Naive thymus-derived CD8-positive, alpha-beta T cell (primary cell): ENCODE measurements at places on chromosomes 6 and 20.

DNA sequence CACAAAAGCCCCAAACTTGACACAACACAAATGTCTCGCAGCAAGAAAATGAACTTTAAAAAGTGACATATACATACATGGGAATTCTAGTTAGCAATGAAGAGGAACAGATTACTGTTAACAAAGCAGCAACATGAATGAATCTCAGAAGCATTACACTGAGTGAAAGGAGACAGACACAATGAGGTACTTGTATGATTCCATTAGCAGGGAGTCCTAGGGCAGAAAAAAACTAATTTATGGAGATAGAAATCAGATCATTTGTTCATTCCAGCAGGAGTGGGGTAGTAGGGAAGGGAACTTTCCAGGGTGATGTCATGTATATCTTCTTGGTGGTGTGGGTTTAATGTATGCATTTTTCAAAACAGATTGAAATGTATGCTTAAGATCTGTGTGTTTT is 524.4 kb downstream of the KIF16B start:
- DNase-seq: no peak

GRCh38 chr20:36254076-36254475 is 17.8 kb downstream of the AAR2 start:
- DNase-seq: no peak

GRCh38 chr6:157456524-157456829 is 75.5 kb downstream of the ZDHHC14 start:
- no peak for DNase-seq

GRCh38 chr6:26267083-26267589 is 97.9 kb upstream of the BTN3A2 start:
- no peak for DNase-seq

DNA sequence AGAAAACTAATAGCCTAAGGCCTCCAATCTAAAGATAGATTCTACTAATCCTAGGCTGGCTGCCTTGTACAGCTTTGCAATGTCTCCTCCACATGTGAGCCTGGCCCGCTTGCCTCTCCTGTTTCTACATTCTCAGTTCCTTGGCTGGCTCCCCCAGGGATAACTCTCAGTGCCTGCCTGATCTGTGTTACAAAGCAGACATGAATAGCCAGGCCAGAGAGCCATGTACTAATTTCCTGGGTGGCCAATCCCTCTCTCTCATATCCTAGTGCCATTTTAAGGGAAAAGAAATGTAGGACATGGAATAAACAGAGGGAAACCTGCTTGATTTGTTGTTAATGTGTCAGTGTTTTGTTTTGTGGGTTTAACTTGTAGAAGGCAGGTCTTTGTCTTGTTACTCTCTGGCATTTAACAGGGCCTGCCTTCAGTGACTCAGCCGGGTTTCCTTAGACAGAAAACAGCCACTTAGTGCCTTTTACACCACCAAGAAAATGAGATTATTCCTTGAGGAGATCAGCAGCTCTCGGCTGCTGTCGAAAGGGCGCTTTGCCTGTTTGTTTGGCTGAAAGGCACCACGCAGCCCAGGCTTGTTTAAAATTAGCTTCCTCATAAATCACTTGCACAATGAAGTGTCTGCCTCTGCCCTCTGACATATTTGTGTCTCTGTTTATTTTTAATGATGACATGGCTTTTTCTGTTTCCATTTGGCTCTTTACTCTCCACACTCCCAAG is 702.7 kb downstream of the MAFB start:
- DNase-seq: no peak

GRCh38 chr6:42791706-42792320 is 10.0 kb downstream of the BICRAL start:
- no peak for DNase-seq

DNA sequence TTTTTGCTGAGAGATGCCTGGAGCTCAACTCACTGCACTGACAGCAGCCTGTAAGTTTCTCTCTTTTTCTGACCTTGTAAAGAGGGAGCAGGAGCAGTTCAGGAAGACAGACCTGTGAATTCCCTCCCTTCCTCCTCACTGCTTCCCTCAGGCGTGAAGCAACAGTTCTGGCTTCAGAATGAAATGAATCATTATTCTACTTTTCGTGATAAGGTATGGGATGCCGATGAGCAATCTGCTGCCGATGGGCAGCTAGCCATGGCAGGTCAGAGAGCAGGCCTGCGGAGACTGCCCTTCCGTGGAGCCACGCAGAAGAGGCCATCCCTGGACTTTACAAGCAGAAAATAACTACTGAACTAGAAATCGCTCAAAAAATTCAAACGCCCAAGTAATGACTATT is 426.5 kb upstream of the RNF217 start:
- no peak for DNase-seq

- no peak for DNase-seq
Observed at GRCh38 chr20:16049529-16050093, 523.6 kb downstream of the KIF16B start.

- no peak for DNase-seq
Observed at GRCh38 chr20:54525916-54526590, 50.7 kb downstream of the DOK5 start.

DNA sequence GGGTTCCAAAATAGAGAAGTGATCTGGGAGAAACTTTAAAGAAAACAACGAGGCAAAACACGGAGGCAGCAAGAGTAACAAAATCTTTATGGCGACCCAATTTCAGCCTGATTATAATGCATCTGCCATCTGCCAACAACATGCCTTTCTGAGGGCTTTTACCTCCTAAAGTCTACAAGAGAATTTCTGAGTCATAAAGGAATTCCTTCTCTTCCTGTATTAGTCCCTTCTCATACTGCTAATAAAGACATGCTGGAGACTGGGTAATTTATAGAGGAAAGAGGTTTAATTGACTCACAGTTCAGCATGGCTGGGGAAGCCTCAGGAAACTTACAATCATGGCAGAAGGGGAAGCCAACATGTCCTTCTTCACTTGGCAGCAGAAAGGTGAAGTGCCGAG is 226.6 kb downstream of the HACE1 start:
- no peak for DNase-seq

DNA sequence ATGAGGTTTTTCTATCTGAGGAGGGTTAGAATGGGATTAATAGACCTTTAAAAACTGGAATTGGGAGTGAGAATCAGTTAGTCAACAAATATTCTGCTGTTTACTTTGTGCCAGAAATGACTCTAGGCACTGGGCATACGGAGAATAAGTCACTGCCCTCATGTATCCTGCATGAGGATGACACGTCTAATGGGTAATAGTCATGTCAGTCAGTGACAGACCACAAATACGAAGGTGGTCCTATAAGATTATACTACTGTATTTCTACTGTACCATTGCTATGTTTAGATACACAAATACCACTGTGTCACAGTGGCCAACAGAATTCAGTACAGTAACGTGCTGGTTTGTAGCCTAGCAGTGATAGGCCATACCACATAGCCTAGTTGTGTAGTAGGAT is 30.7 kb downstream of the ZFAND3 start:
- no peak for DNase-seq

GRCh38 chr6:133130863-133131262 is 110.3 kb upstream of the EYA4 start:
- DNase-seq: no peak

GRCh38 chr6:108175592-108176279 is 9.9 kb downstream of the NR2E1 start:
- DNase-seq: no peak

GRCh38 chr6:35694462-35694861 is 5.7 kb upstream of the FKBP5 start:
- no peak for DNase-seq

GRCh38 chr20:19659448-19659847 is 98.6 kb upstream of the RIN2 start:
- no peak for DNase-seq

- no peak for DNase-seq
Observed at GRCh38 chr6:107767637-107768036, 56.5 kb downstream of the SCML4 start.

DNA sequence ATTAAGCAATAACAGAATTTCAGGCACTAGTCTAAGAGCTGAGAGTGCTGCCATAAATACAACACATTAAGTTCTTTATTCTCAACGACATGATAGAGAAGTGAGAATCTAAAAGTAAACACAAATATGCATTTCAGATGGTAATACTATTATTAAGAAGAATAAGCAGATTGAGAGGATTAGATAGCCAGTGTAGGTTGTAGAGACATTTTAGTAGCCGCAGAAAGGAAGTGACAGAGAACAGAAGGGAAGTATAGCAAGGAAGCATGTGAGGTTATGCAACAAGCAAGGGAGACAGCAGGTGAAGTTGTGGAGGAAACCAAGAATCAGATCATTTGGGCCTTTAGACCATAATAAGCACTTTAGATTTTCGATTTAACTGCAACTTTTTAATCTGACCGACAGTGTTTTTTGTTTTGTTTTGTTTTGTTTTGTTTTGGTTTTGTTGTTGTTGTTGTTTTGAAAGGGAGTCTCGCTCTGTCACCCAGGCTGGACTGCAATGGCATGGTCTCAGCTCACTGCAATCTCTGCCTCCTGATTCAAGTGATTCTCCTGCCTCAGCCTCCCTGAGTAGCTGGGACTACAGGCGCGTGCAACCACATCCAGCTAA is 737.0 kb upstream of the ADGRB3 start:
- no peak for DNase-seq

DNA sequence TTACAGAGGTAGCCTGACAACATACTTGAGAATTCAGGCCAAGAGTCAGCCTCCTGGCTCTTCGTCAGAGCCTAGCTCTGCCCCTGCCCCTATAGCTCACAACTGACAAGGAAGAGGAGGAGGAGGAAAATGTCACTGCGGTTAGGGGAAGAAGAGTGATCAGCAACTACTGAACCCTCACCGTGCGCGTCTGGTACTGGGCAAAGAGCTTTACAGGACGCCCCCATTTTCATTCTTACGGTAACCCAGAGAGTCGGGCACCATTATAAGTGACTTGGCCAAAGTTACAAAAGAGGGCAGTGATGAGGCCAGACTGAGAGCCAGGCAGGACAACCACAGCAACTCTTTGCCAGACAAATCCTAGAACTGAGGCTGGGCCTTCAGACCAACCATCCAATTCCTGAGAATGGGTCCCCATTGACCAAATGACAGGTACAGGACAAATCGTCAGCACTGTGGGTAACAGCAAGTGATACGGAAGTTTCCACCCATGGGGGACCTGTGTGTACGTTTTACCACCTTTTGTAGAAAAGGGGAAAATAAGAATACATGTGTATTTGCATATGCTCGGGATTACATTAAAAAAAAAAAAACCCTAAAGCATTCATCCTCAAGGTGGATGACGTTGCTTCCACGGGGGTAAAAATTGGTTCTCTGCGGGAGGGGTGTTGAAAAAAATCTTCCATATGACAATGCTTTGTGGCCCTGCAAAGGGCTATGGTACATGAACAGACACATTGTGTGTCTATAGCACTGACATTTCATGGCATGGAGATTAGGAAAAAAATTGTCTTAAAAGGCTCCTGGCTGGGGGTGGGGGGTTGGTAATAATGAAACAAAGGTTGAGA is 118.0 kb downstream of the NFATC2 start:
- no peak for DNase-seq

- no peak for DNase-seq
Observed at GRCh38 chr6:152301021-152301764, 336.0 kb downstream of the SYNE1 start.

DNA sequence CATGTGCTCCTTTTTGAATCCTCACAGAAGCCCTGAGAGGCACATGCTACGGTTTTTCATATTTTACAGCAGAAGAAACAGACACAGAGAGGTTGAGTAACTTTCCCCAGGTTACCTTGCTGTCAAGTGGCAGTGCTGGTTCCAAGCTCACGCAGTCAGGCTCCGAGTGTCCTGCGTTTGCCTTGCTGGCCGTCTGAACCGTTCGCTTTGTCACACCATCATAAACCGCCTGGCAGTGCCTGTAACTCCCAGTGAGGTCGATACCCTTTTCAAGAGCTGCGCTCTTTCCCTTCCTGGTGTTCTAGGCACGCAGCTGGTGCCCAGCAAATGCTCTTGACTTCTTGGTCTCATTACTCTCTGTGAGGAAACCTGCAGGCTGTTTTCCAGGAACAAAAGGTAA is 31.3 kb upstream of the KCNG1 start:
- DNase-seq: no peak

DNA sequence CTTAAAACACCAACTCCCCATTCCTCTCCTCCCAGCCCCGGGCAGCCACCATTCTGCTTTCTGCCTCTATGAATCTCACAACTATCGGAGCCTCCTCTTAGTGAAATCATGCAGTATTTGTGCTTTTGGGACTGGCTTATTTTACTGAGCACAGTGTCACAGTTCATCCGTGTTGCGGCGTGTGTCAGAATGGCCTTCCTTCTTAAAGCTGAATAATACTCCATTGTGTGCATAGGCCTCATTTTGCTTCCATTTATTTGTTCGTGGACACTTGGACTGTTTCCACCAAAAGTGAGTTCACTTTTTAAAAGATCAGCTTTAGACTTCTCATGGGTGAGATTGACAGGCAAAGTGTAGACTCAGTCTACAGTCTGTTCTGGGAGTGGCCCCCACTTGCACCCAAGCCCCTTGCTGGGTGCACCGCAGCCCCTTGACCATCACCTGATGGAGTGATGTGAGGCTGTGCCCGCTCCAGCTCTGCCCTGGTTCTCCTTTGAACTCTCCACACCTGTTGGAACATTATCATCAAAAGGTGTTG is 12.6 kb downstream of the DUSP22 start:
- no peak for DNase-seq

DNA sequence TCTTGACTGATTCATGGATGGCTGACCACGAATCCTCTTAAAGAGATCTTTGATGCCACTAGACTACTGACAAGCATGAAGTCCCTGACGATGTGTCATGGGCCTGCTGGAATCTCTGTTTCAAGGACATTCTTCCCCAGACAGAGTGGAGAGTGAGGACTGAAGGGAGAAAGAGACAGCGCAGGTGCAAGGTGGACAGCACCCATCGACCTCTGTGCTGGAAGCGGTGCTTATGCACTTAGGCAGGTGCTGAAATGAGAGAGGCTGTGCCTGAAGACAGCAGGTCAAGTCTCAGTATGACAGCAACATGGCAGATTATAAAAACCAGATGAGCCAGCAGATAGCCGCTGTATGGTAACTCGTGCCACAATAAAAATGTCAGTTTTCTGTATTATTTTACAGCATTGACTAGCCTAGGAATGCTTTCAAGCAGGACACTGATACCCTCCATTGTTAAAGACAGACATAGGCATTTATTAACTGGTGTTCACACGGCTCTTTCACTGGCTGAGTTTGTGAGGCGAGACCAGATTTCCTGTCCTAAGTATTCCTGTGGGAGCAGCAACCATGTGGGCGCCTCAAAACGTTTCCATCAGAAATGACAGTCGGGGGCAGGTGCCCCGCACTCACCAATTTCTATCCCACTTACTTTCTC is 47.5 kb downstream of the FOXC1 start:
- DNase-seq: no peak

- no peak for DNase-seq
Observed at GRCh38 chr20:61621035-61621730, 369.1 kb downstream of the CDH4 start.

DNA sequence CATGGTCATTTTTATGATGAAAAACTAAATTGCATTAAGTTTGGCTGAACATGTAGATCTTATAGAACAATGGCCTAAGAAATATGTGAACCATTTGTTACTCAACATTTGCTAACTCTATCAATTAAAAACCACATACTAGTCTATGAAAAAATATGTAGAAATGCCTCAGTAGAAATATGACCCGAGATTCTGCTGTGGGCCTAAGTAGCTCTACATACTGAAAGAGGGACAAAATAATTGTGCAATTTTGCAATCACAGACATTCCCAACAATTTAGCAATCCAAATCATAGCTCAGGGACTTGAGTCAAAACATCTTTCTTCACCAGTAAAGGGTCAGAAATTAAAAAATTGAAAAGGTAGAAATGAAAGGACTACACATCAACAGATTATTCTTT is 619.0 kb downstream of the FRK start:
- DNase-seq: no peak
